ENCODE measurements at places on chromosomes 3 and 15.
A peak's percentile ranks its signal among the peaks of the same experiment; 100 is the strongest.

DNA sequence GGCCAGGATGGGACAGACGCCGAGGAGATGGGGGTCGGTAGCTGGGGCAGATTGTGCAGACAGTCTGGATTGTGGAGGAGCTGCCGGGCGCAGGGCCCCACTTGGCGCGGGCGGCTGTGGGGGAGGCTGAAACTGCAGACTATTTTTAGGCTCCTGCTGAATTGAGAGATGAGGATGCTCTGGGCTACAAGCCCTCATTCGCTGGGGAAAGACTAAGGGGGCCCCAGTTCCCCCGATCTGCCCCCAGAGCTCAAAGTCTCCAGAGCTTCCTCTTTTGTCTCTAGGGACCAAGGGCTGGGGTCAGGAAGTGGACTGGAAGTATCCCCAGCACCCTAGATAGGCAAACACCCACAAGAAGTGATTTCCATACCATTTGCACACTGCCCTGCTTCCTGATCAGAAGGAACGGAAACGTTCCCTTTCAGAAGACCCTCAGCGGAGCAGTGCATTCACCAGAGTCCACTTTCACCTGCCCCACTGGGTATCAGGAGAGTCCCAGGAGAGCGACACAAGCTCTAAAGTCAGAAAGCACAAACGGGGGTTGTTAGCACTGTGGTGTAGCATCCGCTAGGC lies 29.7 kb downstream of the SEMA7A start:
- DNase-seq, result no peak

- DNase-seq, result peak; percentile 71
These were observed 57.6 kb downstream of the FNDC3B start for GRCh38 chr3:172096881-172097420.

GRCh38 chr3:188272481-188273372 lies 118.8 kb downstream of the LPP start:
- DNase-seq, result peak; percentile 84

- no peak for DNase-seq
These were observed 34.4 kb upstream of the PRICKLE2 start for GRCh38 chr3:64259636-64260035.

DNA sequence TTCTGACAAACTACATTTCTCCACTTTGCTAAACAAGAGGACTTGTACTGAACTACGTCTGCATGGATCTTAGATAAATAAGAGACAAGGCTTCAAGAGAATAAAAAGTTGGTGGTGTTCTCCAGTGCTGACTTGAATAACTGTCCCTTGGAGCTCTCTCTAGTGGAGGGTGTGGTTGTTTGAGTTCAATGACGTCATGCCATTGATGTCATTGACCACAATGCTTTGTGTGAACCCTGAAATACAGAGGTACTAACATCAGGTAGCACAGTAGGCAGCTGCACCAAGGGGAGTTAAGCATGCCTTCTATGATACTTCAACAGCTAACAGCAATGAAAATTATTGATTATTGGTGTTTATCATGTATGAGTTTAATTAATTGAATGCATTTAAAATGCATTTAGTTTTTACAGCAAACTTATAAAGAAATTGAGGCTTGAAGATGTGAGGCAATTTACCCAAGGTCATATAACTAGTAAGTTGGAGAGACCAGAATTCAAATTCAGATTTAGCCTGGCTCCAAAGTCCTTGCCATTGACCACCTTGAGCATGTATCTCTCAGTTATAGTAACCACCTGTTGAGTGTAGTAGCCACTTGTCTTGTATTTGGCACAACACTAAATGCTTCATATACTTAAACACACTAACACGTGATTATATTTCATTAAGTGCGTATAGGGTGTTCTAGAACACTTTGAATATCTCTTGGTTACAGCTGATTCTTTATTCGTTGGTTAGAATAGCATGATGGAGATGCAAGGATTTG lies 126.0 kb upstream of the ANKRD28 start:
- DNase-seq, result no peak

DNA sequence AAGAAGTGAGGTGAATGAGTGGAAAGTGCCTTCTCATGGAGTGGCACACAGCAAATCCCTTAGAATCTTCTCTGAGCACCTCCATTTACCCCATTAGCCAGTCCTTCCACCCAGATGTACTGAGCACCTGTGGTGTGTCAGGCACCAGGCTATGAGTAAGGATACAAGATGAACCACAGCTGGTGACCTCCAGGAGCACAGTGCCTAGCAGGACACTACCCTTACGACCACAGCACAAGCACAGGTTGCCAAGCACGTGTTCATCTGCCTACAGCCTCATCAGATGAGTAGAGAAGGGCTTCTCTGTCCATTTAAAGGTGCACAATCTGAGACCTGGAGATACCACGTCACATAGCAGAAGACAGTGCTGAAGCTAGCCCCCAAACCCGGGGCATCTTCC lies 6.2 kb downstream of the MYLK start:
- no peak for DNase-seq

GRCh38 chr3:63914312-63914711 lies 2.1 kb upstream of the SCAANT1 start:
- no peak for DNase-seq

DNA sequence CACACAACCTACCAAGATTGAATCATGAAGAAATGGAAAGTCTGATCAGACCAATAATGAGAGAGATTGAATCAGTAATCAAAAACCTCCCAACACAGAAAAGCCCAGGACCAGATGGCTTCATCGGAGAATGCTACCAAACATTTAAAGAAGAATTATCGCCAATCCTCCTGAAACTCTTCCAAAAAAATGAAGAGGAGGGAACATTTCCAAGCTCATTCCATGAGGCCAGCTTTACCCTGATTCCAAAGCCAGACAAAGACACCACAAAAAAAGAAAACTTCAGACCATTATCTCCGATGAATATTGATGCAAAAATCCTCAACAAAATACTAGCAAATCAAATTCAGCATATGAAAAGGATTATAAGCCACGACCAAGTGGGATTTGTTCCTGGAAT lies 94.1 kb downstream of the SENP2 start:
- DNase-seq, result no peak

DNA sequence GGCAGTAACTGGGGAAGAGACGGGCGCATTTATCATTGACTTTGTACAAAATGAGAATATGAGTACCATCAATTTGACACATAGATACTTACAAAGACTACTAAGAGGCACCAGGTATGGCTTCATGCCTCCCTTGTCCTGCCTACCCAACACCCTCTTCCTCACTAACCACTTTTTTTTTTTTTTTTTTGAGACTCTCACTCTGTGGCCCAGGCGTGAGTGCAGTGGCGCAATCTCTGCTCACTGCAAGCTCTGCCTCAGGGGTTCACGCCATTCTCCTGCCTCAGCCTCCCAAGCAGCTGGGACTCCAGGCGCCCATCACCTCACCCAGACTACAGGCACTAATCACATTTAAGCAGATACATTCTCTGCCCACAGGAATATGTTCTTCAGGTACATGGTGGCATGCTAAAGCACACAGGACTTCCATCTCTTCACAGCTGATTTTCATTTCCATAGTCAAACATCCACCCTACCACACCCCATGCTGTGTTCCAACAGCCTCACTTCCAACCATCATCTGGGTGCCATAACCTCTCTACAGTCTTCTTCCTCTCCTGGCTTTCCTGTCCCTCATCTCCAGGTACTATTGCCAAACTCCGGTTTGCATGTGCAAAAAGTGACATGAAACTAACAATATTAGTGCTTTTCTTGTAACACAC lies 41.7 kb downstream of the RAB27A start:
- no peak for DNase-seq

GRCh38 chr3:37502621-37503020 lies 328.2 kb upstream of the LRRFIP2 start:
- no peak for DNase-seq

DNA sequence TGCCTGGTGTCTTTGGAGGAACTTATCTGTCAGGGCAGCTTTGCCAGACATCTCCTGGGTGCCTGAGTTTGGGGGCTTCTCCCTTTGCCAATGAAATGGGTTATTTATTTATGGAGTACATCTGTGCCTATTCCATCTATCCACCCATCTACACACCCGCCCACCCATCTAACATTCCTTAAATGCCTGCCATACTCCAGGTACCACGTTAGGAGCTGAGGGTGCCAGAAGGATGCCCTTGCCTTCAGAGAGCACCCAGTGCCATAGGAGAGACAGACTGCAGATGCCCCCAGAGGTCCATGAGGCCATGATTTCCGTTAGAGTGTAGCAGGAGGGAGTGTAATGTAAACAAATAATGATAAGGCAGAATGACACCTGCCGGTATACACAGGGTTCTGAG lies 21.8 kb upstream of the KIF23 start:
- DNase-seq, result no peak

DNA sequence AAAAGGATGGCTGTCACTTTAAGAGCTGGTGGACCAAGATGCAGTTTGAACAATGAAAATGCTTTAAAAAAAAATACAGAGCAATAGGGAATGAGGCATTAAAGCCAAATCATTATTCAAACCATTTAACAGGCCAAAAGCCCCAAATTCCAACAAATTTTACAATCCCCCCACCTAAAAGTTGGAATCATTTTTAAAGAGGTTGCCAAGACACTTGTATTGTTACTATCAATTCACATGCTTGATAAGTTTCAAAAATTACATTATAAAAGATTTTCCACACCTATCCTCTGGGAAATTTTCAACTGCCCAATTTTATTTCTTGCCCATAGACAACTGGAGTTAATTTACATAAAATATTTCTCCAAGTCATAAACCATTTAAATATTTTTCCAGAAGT lies 192.3 kb upstream of the ARHGEF26 start:
- DNase-seq, result no peak

- DNase-seq, result peak; percentile 51
These were observed 98.4 kb downstream of the ECT2 start for GRCh38 chr3:172848910-172849309.

- no peak for DNase-seq
These were observed 101.6 kb downstream of the CFAP44 start for GRCh38 chr3:113339616-113340244.

- peak; percentile 38 for DNase-seq
These were observed 556.2 kb upstream of the CBLB start for GRCh38 chr3:106425026-106425425.

DNA sequence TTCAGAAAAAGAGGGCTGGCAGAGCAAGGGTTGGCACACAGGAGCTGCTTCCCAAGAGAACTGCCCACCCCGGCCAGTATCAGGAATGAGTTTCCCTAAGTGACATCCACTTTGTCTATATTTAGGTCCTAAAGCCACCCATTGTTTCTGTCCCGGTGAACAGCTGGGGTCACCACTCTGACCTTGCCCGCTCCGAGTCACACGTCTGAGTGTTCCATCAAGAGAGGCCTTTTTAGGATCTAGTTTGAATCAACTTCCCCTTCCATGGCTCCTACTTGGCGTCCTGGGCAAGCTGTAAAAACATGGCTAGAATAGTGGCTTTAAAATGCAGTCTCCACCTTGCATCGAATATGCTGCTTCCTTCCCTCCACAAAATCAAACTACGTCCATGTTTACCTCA lies 109.6 kb upstream of the ARHGEF3 start:
- no peak for DNase-seq

DNA sequence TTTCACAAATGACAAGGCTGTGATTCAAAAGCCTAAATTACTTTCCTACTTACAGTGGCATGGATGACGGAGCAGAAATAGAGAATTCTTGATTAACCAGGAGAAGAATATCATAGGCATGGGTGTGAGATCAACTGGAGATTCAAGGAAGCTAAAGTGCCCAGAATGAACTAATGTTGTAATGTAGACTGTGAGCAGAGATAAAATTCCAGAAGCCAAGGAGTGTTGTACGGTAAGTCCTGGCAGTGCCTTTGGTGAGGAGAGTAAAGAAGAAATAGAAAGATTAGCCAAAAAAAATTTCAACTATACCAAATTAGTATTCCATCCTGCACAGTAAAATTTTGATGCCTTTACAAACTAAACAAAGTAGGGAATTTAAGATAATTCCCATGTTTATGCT lies 75.9 kb downstream of the ZBTB20 start:
- no peak for DNase-seq

DNA sequence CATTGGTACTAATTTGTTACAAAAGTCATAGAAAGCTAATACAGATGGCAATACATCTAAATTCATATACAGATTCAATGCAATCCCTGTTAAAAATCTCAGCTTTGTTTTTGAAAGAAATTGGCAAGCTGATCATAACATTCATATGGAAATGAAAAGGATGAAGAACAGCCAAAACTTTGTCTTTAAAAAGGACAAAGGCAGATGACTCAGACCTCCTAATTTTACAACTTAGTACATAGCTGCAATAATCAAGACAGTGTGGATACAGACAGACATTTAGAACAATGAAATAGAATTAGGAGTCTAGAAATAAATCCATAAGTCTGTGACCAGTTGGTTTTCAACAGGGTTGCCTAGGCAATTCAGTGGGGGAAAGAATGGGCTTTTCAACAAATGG lies 63.3 kb downstream of the AQP9 start:
- no peak for DNase-seq

- DNase-seq, result no peak
These were observed 71.4 kb upstream of the PCSK6 start for GRCh38 chr15:101560722-101561583.

Data from brain microvascular endothelial cell (primary cell).